Immature natural killer cell (primary cell): ENCODE measurements at places on chromosomes 5 and 9. TPM values are rescaled to one million over a fixed set of nuclear protein-coding genes. Genes with fewer than 3 reads are reported as not detected.

SLC6A3 gene
- not detected for polyA plus RNA-seq

PCDHGB3 gene
- 0.06 TPM for polyA plus RNA-seq

COL5A1 gene
- polyA plus RNA-seq: not detected

RAB3C gene
- not detected for polyA plus RNA-seq

CRHBP gene
- not detected for polyA plus RNA-seq

ADAMTSL1 gene
- not detected for polyA plus RNA-seq

CPEB4 gene
- 0.51 TPM for polyA plus RNA-seq

ADRA1B gene
- not detected for polyA plus RNA-seq

DAB2 gene
- polyA plus RNA-seq: 20.0 TPM

KCNMB1 gene
- polyA plus RNA-seq: not detected

GNA14 gene
- not detected for polyA plus RNA-seq

PLCXD3 gene
- not detected for polyA plus RNA-seq

OR1K1 gene
- polyA plus RNA-seq: not detected

AGXT2 gene
- not detected for polyA plus RNA-seq

TBCA gene
- 172 TPM for polyA plus RNA-seq

SURF1 gene
- 153 TPM for polyA plus RNA-seq

NDOR1 gene
- polyA plus RNA-seq: 10.3 TPM

ROR2 gene
- not detected for polyA plus RNA-seq
